ENCODE measurements at places on chromosomes 3 and 15.

- DNase-seq = no peak
These were observed 28.6 kb upstream of the C3orf62 start for GRCh38 chr3:49305608-49306007.

- peak; percentile 24 for DNase-seq
These were observed 38.2 kb downstream of the TGFBR2 start for GRCh38 chr3:30644615-30645014.

DNA sequence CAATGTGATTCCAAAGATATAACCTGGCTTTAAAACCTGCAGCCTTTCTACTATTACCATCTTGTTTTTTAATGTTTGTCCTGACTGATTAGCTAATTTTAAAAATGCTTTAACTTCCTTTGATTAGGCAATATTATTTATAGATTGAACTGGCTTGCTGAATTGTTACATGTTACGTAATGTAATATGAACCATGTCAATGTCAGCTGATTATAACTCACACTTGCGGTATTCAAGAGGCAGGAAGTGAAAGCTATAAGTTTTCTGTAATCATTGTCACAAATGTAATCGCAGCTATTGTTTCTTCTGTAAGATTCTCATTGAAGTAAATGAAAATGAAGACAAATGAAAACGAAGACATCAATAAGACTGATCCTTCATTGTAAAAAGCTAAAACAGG is 146.8 kb downstream of the ROBO2 start:
- DNase-seq = no peak

GRCh38 chr3:38805004-38805403 is 11.0 kb downstream of the SCN10A start:
- no peak for DNase-seq

Measured in stimulated activated CD4-positive, alpha-beta T cell treated with anti-CD3 and anti-CD28 coated beads, Interleukin-15, amount 100 ng/mL, for 1 hour (primary cell).